Endodermal cell (in vitro differentiated cells): ENCODE measurements at places on chromosomes 13 and 19. TPM values are rescaled to one million over a fixed set of nuclear protein-coding genes. Genes with fewer than 3 reads are reported as not detected.

- DNase-seq, result no peak
Observed at GRCh38 chr13:105670179-105670990, 865.1 kb downstream of the EFNB2 start.

GRCh38 chr13:30510091-30510490 lies 44.4 kb upstream of the HMGB1 start:
- DNase-seq, result no peak

- DNase-seq, result no peak
Observed at GRCh38 chr13:77079902-77080413, 53.0 kb upstream of the FBXL3 start.

- no peak for DNase-seq
Observed at GRCh38 chr19:7994928-7995809, 10.3 kb downstream of the ELAVL1 start.

DNA sequence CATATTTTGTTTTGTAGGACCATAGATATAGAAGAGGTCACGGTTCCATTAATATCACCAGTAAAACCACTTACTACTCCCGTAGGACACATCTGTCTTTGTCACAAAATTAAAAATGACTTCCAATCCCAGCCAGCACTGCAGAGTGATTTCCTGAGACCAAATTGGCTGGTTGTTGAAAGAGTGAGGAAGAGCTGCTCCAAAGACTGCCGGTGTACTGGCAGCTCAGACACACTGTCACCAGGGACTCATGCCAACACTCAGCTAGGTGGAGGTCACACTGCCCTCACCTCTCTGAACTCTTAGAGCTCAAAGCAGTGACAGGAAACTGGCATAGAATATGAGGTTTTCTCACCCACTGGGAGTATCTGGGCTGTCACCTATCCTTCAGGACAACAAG lies 52.1 kb downstream of the FLT1 start:
- no peak for DNase-seq

DNA sequence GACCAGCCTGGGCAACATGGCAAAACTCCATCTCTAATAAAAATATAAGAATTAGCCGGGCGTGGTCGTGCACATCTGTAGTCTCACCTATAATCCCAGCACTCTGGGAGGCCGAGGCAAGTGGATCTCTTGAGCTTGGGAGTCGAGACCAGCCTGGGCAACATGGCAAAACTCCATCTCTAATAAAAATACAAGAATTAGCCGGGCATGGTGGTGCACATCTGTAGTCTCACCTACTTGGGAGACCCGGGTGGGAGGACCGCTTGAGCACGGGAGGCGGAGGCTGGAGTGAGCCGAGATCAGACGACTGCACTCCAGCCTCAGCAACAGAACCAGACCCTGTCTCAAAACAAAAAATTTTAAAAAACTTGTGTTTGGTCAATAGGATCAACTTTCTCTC lies 7.7 kb downstream of the SLC25A30 start:
- no peak for DNase-seq

GRCh38 chr19:18993115-18993514 lies 40.2 kb downstream of the SUGP2 start:
- DNase-seq, result no peak

DNA sequence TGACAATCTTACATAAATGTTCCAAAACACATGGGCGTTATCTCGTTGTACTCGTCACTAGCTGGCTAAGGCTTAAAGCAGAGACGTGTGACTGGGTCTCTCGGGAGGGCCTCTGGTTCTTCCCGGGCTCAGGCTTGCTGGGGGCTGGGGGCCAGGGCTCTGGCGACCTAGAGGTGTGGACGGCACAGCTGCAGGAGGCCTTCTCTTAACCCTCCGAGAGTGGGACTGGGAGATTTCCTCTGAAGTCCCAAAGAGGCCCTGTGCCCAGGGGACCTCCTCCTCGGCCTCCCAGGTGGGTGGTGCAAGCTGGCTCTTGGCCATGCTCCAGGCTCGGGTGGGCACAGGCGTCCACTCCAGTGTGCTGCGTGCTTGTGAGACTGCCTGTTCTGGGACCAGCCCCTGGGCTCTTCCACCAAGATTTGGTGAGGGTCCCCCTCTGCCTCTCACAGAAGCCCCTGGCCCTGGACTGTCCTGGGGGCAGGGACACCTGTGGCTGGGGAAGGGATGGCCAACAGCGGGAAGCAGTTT lies 2.2 kb downstream of the CAPS start:
- no peak for DNase-seq

DNA sequence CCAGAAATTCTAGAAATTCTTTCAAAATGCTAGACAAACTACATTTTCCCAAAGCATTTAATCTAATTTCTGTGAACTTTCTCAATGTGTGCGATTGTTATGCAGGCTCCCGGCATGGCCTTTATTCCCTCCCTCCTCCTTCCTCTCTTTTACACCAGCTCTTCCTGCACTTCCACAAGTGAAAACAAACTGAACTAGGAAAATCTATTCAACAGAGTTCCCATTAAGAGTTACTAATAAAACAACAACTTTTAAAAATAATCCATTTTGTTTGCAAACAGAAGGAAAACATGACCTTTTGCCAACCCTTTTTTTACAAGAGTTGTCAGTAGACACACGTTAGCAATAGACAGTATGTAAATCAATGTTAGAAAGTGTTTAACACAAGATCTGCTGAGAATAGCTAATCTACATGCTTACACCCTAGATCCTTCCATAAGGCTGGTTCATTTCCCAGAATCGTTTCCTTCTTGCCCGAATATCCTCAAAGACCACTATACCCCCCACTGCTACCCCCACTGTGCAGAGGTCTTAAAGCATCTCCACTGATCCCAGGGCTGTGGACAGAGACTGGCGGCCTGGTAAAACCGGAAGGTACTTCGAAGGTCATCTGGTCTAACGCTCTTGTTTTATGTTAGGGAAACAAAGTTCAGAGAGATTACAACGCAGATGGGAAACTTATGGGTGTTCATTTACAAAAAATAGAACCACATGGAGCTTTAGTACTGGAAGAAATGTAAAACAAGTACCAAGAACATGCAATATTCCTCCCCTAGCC lies 98.0 kb downstream of the FOXO1 start:
- DNase-seq, result no peak

DNA sequence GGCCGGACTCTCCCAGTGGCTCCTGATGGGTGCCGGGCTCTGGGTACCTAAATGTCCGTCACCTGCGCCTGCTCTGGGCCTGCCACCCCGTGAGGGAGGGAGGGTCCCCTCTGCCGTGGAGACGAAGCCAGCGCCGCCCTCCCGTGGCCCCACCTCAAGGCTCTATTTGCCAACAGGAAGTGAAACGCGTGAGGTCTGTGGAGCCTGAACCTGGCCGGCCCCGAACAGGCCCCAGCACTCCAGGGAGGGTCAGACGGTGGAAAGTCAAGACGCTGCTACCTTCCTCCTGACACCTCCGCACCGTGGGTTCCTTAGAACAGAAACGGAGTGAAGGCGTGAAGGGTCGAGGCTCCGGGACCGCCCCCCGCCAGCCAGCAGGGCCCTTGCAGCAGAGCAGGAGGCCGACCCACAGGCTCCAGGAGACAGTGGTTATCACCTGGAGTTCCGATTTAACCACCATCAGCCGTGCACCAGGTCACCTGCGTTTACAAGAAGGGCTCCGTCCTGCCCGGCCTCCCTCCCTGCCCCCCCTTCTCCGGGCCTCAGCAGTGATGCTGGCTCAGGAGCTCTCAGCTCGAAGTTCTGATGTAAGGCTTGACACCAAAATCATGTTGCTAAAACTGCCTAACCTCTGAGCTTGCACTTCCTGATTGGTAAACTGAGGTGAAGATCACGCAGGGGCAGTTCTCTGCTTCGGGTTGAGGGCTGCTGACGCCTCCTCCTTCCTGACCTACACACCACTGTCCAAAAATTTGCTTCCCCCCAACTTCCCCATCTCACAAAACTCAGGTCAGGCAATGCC lies 50.9 kb upstream of the C13orf46 start:
- no peak for DNase-seq

The INAFM1 gene
- 9.2 and 11.5 TPM in 2 replicates for total RNA-seq

The ERICH4 gene
- total RNA-seq, result not detected in 3 replicates

The KLF1 gene
- total RNA-seq, result 0.86 and 1.0 TPM in 2 replicates

The COL5A3 gene
- total RNA-seq, result 0.04 and 0.27 TPM in 2 replicates
